Activated CD4-positive, alpha-beta T cell treated with anti-CD3 and anti-CD28 coated beads for 36 hours (primary cell): ENCODE measurements at places on chromosomes 1 and 21. TPM values are rescaled to one million over a fixed set of nuclear protein-coding genes. Genes with fewer than 3 reads are reported as not detected.

DNA sequence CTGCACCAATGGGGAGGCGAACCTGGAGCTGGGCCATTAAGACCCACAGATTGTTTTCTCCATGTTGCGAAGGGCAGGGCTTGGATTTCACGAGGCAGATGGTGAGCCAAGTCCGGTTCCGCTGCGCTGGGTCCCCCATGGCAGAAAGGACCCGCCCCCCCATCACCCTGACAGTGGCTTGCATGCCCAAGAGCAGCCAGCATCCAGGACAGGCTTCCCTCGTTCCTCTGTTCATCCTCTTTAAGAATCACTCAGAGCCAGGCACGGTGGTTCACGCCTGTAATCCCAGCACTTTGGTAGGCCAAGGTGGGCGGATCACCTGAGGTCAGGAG, 15.8 kb upstream of the NPHP4 start:
- H3K36me3 ChIP-seq, result peaks cover 3% of the 10 kb centered on the region
- peaks cover 14% of the 10 kb centered on the region for H3K4me1 ChIP-seq
- no peaks in the 10 kb centered on the region for H3K27me3 ChIP-seq

DNA sequence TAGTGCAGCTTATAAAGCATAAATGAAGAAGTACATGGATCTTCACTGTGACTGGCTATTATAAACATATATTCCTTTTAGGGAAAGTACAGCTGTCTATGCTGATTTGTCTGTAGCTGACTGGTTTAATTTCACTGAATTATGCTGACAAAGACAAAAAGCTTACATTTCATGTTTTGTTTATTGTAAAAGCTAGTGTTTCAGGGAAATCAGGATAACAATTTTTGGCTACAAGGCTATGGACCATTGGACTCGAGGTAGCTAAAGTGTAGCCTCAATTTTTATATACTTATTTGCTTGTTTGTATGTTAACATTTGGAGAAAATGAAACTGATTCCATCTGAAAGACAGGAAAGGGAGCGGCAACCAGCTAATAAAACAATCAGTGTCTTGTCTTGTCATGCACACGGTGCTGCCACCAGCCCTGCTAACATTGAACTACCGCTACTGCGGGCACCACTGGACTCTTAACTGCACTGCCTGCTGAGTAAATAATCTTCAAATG, 480.2 kb downstream of the COL11A1 start:
- no peak overlapping the region for H3K27ac ChIP-seq
- H3K36me3 ChIP-seq, result no peaks in the 10 kb centered on the region
- H3K4me3 ChIP-seq, result no peak overlapping the region
- H3K27me3 ChIP-seq, result no peaks in the 10 kb centered on the region
- DNase-seq, result no peak

DNA sequence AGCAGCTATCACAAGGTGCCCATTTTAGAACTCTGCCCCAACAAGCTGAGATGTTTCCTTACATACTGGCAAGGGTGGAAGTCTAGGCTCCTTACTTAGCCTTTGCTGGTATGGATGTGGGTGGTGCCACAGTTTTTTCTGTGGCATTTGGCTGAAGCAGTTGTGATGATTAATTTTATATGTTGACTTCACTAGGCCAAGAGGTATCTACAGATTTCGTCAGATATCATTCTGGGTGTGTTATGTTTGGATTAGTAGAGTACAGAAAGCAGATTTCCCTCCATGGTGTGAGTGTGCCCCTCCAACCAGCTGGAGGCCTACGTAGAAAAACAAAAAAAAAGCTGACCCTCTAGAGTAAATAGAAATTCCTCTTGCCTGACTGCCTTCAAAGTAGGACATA, 317.0 kb downstream of the BARHL2 start:
- no peaks in the 10 kb centered on the region for H3K4me1 ChIP-seq
- DNase-seq, result no peak
- H3K36me3 ChIP-seq, result no peaks in the 10 kb centered on the region
- H3K4me3 ChIP-seq, result no peak overlapping the region
- no peak overlapping the region for H3K27ac ChIP-seq

GRCh38 chr21:27196651-27197050, 229.8 kb upstream of the ADAMTS5 start:
- H3K4me3 ChIP-seq, result no peak overlapping the region
- no peaks in the 10 kb centered on the region for H3K36me3 ChIP-seq
- no peaks in the 10 kb centered on the region for H3K4me1 ChIP-seq
- H3K27ac ChIP-seq, result no peak overlapping the region

- H3K4me3 ChIP-seq, result no peak overlapping the region
- H3K4me1 ChIP-seq, result peaks cover 3% of the 10 kb centered on the region
- no peaks in the 10 kb centered on the region for H3K27me3 ChIP-seq
- no peaks in the 10 kb centered on the region for H3K36me3 ChIP-seq
- peak; percentile 17 for DNase-seq
- H3K27ac ChIP-seq, result peak overlapping the region; percentile 91
These were observed 287.3 kb upstream of the SGIP1 start for GRCh38 chr1:66246351-66247269.

GRCh38 chr1:237879195-237879594, 11.5 kb downstream of the ZP4 start:
- no peaks in the 10 kb centered on the region for H3K36me3 ChIP-seq
- H3K4me3 ChIP-seq, result no peak overlapping the region
- H3K4me1 ChIP-seq, result no peaks in the 10 kb centered on the region
- DNase-seq, result no peak

Gene CNKSR1
- 3.2 TPM for total RNA-seq

Gene TMCC2
- total RNA-seq, result 10.5 TPM

Gene CFAP107
- not detected for total RNA-seq
